ENCODE measurements at places on chromosomes 1 and 21.

- peak; percentile 11 for DNase-seq
Measured at GRCh38 chr1:115031595-115031994, 2.0 kb downstream of the TSHB start.

DNA sequence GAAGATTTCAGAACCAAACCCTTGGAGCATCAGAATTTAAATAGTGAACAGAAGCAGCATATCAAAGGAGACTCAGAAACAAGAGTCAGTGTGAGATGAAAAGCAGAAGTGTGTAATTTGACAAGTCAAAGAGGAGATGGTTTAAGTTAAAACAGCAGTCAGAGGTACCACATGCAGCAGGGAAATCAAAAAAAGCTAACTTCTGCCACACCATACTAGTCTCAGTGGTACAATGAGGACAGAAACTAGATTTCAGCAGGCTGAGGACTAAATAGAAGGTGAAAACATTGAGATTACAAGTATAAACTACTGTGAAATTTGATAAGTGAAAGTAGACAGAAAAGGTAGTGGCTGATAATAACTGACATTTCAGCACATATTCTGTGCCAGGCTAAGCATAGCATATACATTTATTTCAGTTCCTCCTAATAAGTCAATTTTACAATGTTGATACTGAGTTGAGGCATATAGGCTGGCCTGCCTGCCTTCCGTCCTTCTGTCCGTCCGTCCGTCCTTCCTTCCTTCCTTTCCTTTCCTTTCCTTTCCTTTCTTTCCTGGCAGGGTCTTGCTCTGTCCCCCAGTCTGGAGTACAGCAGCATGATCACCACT lies 12.6 kb downstream of the SUCO start:
- no peak for DNase-seq

- peak; percentile 15 for DNase-seq
Measured at GRCh38 chr1:52386458-52386857, 17.8 kb downstream of the ORC1 start.

- no peak for DNase-seq
Measured at GRCh38 chr21:34222031-34222335, 141.8 kb upstream of the KCNE2 start.

DNA sequence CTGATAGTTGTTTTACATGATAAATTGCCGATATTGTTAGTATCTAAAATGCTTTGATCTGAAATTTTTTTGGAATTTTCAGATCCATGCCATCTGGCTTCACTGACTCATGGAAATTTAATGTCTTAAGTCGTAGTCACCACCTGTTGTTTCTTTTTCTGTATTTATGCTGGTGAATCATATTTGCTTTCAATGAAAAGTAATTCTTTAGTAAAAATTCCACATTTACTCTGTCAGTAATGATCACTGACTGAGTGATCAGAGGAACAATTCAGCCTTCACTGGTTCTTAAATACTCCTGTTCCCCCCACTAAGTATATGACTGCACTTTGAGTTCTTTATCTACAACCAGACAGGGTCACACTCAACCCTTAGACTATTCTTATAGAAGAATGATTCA lies 185.6 kb upstream of the NRIP1 start:
- DNase-seq: peak; percentile 19

- no peak for DNase-seq
Measured at GRCh38 chr1:112817555-112818373, 102.6 kb upstream of the PPM1J start.

GRCh38 chr1:12690156-12690555 lies 25.8 kb upstream of the AADACL3 start:
- no peak for DNase-seq

DNA sequence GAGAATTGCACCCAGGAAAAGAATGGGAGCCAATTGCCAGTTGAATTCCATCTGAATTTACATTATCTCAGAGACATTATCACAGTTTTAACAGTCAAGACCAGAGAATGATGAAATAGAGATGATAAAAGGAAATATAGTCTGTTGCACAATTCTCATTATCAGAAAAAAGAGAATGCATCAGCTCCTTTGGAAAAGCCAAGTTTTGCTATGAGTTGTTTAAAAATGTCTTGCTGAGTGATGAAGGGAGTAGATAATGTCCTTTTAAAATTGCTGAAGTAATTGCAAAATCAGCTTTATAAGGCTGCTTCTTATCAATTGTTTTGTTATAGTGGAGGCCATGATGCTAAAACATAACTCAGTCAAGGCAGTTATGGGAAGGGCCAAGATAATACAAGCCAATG lies 37.9 kb upstream of the EEIG2 start:
- no peak for DNase-seq

DNA sequence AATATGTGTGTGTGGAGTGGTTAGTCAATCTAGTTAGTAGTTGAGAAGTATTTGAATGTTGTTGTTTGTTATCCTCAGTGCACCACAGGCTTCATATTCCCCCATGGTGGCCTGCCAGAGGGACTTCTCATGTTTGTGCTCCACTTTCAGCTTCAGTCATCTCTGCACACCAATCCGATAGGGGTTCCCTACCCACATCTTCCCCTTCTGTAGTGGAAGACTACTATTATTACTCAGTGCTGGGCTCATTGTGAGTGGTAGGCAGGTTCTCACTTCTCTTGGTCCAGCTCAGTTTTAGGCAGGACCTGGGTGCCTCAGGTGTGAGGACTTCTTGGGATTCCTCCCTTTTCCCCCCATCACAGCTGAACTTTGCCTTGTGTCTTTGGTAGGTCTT lies 14.2 kb downstream of the MT1HL1 start:
- no peak for DNase-seq

DNA sequence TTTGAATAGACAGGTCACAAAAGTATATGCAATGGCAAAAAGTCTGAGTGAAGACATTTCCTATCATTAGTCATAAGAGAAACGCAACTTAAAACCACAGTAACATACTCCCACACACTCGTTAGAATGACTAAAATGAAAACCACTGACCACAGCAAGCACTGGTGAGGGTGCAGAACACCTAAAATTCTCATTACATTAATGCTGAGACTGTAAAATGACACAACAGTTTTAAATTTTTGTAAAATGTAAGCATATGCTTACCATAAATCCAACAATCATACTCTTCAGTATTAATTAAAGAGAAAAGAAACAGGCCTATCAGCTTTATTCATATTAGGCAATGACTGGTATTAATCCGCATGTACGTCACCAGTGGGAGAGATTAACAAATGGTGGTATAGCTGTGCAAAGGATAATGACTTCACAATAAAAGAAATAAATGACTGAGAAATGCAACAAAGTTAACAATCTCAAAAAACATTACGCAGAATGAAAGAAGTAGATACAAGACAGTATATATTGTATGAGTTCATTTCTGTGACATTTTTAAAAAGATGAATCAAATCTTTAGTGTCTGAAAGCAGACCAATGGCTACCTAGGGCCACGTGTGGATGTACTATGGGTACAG lies 253.5 kb downstream of the AKT3 start:
- DNase-seq: peak; percentile 83

- DNase-seq: peak; percentile 14
Measured at GRCh38 chr21:37039411-37040075, 33.0 kb downstream of the RIPPLY3 start.

DNA sequence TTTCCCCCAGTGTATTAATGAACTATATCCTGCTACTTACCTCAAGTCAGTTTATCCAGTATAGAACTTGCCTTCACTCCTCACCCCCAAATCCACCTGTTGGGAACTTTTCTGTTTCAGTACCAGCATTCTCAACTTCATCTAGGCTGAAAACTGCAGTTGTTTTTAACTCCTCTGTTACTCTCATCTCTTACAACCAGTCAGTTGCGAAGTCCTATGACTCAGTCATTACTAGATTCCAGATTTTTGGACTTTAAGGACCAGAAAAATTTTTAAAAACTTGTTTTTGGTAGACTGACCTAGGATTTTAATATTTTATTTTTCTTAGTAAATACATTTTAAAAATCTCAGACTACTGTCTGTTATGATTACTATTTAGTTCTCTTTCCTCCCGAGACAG lies 8.1 kb downstream of the GNAI3 start:
- DNase-seq: no peak

GRCh38 chr1:14138135-14138506 lies 438.1 kb downstream of the PRDM2 start:
- peak; percentile 33 for DNase-seq

DNA sequence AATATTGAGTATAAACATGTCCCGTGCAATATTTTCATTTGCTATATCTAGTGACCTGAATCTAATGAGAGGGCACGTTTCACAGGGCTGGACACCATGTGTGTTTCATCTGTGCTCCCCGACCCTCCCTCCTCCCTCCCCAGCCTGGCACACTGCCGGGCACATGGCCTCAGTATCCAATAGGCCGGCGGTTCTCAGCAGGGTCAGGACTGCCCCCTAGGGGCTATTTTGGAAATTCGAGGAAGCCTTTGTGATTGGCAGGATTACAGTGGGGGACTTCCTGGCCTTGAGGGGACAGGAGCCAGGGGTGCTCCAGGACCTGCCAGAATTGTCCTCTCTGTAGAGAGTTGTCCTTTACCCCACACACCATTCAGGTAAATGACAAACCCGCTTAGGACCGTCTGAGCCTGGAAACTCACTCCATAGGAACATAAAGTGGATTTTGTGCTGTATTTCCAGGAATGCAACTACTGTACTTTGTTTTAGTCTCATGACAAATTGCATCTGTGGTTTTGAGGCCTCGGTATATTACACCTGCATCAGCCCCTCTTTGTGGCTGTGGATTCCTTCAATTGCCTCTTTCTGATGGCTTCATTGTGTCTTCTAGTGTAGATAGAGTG lies 109.5 kb upstream of the SIM2 start:
- peak; percentile 21 for DNase-seq

DNA sequence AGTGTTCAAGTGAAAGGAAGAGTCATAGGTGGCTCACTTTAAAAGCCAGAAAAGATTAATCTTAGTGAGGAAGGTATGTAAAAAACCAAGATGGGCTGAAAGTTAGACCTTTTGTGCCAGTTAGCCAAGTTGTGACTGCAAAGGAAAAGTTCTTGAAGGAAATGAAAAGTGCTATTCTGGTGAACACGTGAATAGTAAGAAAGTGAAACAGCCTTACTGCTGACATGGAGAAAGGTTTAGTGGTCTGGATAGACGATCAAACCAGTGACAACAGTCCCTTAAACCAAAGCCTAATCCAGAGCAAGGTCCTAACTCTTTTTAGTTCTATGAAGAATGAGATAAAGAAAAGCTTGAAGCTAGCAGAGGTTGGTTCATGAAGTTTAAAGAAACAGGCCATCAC lies 106.4 kb downstream of the CTH start:
- no peak for DNase-seq

DNA sequence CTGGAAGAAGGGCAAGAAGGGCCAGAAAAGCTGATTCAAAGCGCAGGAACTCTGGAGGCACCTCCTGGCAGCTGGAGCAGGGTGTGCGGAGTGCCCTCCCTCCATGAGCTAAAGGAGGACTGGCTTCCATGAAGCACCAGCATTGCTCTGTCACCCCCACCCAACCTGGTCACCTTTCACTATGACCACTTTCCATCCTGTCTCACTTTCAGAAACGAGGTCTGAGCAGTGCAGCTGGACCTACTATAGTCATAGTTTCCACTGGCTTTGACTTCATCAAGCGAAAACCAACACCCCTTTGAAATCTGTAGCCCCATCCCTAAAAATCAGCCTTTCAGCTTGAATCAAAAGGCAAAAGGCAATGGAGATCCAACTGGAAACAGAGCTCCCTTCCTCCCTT lies 84.8 kb upstream of the CACNA1E start:
- no peak for DNase-seq

- DNase-seq: peak; percentile 42
Measured at GRCh38 chr1:153976819-153977249, 640 bp downstream of the JTB start.

GRCh38 chr1:152964536-152964935 lies 5.9 kb upstream of the SPRR4 start:
- DNase-seq: no peak

DNA sequence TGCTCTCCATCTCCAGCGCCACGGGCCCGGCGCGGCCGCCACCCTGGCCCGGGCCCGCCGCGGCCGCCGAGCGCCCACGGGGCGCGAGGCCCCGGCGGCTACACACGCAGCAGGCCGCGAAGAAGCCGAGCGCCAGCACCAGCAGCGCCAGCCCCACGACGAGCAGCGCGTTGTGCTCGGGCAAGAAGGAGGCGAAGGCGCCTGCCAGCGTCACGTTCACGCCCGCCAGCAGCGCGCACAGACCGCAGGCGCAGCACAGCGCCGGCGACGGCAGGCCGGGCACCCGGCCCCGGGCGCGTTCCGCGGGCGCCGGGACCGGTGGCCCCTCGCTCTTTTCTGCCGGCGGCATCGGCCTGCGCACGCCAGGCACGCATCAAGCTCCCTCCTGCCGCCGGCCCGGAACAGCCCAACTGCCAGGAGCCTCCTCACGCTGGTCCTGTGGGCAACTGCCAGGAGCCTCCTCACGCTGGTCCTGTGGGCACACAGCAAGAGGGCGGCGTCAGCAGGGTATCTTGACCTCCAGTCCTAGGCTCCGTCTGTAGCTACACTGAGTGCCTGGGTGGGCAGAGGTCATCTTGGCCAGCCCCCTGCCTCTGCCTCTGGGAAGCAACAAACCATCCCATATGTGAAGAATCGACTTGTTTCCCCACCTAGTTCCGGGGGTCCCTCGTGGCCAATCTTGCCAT lies 18.1 kb downstream of the KNCN start:
- DNase-seq: peak; percentile 76

DNA sequence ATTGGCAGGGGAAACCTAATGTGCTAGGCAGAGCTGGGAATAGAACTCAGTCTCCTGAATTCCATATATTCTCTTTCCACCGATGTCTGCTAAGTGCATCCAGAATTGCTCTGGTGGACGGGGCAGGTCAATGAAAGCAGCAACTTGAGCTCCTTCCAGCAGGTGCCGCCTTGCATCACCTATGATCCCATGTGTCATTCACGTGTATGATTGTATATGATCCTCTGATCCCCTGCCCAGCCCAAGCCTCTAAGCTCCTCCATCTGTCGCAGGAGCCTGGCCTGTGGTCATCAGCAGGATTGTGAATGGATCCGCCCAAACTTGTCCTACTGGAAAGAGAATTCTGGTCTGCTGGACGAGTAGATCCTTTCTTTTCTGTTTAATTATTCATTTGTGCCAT lies 13.1 kb downstream of the ACTA1 start:
- no peak for DNase-seq

- no peak for DNase-seq
Measured at GRCh38 chr1:210653771-210654170, 325.1 kb downstream of the HHAT start.

DNA sequence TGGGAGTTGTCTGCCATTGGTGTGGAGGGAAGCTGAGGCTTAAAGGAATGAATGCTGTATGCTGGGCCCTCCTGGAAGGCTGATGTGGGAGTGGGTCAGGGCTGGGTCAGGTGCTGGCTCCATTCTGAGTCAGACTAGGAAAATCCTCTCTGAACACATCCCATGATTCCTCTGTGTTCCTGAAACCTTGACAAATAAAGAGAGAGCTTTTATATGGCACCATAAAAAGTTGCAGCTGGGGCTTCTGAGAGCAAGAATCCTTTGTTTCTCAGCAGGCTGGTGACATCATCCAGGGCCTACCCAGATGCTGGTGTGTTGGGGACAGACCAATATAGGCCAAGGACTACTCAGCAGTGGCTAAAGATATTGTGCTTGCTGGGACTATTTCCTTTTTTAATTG lies 27.8 kb upstream of the NFASC start:
- DNase-seq: peak; percentile 27

Data from astrocyte of the hippocampus (primary cell).